ENCODE measurements at places on chromosomes 16 and 17.

DNA sequence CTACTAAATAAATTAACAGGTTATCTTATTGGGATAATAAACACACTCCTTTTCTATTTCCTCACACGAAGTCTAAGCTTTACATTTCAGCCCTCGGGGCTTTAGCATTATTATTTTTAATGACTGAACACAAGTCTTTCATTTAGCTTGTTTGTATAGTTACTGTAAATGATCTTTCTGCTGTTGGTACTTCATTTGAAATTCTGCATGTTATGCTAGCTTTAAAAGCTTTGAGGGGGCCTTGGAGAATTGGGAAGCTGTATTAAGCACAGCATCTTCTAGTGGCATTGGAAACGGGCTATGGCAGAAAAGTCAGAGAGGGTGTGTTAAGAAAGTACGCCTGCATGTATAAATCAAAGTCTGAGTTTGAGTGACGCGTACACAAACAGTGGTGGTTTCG lies 243.7 kb downstream of the FTO start:
- DNase-seq: no peak

DNA sequence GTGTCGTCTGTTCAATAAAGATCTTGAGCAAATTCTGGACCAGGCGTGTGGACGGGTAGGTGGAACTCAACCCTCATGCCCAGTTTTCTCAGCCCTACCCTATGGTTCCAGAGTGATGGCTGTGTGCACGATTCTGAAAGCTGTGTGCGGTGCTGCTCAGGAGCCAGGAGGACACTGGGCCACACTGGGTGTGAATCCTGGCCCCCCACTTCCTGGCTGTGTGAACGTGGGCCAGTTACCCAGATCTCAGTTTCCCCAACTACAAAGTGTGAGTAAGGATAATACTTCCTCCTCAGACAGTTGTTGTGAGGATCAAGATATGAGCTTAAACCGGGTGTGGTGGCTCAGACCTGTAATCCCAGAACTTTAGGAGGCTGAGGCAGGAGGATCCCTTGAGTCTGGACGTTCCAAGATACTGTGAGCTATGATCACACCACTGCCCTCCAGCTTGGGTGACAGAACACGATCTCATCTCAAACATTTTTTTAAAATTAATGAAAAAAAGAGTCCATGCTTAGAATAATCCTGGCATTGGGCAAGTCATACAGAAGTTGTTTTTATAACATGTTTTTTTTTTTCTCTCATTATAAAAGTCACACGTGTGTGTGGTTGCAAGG lies 14.7 kb upstream of the MPRIP start:
- no peak for DNase-seq

DNA sequence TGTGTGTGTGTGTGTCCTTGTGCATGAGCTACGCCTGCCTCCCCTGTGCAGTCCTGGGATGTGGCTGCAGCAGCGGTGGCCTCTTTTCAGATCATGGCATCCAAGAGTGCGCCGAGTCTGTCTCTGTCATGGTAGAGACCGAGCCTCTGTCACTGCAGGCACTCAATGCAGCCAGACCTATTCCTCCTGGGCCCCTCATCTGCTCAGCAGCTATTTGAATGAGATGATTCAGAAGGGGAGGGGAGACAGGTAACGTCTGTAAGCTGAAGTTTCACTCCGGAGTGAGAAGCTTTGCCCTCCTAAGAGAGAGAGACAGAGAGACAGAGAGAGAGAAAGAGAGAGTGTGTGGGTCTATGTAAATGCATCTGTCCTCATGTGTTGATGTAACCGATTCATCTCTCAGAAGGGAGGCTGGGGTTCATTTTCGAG lies 22.5 kb downstream of the STAT5A start:
- no peak for DNase-seq

GRCh38 chr16:5463820-5464219 lies 366.2 kb upstream of the EEF2KMT start:
- DNase-seq: no peak

DNA sequence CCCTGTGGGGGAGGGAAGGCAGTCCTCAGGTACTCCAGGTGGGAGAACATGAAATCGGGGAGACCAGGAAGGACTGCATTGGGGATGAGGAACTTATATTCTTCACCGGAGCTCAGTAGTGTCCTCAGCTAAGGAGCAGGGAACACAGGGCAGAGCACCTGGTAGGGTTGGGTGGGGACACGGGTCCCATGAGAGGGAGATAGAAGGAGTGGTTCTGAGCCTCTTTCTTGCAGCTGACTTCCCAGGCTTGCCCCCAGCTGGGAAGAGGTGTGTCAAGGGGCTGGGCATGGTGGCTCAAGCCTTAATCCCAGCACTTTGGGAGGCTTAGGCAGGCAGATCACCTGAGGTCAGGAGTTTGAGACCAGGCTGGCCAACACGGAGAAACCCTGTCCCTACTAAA lies 2.1 kb downstream of the FHOD1 start:
- no peak for DNase-seq
